ENCODE measurements at places on chromosomes 7 and 10.
A peak's percentile ranks its signal among the peaks of the same experiment; 100 is the strongest.

DNA sequence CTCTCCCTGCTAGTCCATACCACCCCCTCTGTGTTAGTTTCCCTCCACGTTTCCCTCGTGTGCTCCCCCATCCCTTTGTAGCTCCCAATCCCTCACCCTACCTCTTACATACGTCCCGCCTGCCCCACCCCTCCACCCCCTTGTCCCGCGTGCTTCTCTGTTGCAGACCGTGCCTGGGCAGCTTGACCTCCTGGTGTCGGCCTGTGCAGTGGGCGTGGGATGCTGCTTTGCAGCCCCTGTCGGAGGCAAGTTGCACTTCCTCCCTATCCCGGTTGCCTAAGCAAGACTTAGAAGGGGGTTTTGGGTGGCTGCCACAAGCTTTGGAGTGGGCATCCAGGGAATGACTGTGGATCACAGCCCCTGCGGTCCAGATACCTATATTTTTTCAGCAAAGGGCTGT lies 7.7 kb downstream of the CLCN1 start:
- no peak for DNase-seq

DNA sequence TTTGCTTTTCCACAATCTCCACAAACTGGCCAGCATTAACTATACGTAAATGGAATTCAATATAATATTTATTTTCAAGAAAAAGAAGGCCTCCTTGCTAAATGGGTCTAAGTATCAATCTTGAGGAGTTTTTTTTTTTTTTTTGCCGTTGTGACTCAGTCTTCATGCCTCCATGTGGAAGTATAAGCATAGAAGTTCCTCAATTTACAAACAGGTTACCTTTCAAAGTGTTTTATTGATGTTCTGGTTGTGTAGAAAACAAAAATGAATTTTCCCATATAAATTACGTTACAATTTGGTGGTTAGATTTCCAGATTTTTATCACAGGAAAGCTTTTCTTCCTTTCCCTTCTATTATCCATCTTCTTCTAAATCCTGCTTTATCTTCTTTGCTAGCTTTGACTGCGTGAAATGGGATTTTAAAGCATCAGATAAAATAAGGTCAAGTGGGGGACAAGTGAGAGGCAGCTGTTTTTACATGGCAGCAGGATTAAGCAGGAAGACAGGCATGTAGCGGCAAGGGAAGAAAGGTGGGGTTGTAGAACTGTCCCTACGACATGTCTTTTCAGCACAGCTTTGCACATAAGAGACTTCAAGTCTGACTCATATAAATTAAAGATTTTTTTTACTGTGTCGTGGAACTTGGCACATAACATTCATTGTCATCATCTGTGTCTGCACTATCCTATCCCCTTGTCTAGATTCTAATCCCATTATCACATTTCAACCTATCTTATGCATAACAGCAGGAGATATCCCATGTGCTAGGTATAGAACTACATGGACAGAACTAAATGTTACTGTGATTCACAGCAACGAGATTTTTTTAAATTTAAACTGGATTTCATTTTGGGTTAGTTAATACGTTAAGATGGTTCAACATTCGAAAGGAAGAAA lies 135.3 kb upstream of the FAM3C start:
- DNase-seq, result peak; percentile 20

- no peak for DNase-seq
Measured at GRCh38 chr10:97016728-97017473, 168.9 kb downstream of the SLIT1 start.

DNA sequence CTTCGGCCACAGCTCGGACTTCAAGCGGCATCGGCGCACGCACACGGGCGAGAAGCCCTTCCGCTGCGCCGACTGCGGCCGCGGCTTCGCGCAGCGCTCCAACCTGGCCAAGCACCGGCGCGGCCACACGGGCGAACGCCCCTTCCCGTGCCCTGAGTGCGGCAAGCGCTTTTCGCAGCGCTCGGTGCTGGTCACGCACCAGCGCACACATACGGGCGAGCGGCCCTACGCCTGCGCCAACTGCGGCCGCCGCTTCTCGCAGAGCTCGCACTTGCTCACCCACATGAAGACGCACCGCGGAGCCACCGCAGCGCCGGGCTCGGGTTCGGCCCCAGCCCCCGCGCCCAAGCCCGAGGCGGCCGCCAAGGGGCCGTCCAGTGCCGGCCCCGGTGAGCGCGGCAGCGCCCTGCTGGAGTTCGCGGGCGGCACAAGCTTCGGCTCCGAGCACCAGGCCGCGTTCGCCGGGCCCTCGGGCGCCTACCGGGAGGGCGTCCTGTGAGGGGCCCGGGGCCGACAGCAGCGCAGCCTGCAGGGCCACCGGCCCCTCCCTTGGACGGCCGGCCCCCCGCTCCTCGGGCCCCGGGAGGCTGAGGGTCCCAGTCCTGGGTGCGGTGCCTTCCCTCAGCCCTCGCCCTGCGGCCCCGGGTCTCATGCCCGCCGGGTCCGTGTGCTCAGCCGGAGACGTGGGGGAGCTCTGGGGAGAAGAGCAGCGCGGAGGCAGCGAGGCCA lies 17.2 kb downstream of the ZNF316 start:
- no peak for DNase-seq

DNA sequence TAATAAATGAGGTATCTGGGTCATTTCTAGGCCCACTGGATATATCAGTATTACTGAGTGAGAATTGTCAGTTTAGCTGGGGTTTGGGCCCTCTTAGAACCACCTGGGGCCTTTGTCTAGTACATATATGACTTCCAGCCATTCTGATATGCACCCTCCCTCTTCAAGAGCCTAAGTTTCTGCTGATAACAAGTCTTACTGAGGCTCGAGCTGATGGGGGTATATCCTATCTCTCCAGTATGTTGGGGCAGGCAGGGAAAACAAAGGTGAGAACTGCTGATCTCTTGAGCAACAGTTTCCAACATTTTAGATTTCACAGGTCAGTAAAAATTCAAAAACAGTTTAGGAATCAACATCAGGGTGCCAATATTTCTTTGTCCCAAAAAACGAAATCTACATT lies 10.8 kb upstream of the ZNRF2 start:
- no peak for DNase-seq

DNA sequence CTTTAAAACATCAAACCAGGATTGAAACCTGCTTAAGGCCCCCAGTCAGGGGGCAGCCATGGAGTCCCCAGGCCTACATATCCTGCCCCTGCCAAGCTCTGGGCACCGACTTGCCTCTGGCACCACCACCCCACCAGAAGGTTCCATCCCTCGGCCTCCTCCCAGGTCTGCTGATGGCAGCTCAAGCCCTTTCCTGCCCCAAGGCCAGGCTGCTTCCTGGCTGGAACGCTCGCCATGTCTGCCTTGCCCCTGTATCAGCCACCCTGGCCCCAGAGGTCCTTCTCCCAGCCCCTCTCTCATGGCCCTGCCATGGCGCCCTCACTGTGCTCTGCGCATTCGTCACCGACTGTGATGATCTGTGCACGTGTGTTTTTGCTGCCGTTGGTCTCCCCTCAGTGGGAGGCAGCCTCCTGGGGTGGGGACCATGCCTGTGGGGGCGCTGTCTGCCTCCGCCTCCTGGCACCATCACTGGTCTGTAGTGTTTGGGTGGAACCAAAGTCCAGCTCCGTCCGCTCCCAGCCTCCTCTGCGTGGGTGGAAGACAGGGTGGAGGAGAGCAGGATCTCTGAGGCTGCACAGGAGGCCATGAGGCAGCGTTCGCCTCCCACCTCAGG lies 3.2 kb downstream of the DPYSL4 start:
- no peak for DNase-seq

GRCh38 chr7:77881871-77882270 lies 83.3 kb downstream of the PHTF2 start:
- DNase-seq, result no peak

- no peak for DNase-seq
Measured at GRCh38 chr7:100166317-100166940, 2.0 kb downstream of the GAL3ST4 start.

DNA sequence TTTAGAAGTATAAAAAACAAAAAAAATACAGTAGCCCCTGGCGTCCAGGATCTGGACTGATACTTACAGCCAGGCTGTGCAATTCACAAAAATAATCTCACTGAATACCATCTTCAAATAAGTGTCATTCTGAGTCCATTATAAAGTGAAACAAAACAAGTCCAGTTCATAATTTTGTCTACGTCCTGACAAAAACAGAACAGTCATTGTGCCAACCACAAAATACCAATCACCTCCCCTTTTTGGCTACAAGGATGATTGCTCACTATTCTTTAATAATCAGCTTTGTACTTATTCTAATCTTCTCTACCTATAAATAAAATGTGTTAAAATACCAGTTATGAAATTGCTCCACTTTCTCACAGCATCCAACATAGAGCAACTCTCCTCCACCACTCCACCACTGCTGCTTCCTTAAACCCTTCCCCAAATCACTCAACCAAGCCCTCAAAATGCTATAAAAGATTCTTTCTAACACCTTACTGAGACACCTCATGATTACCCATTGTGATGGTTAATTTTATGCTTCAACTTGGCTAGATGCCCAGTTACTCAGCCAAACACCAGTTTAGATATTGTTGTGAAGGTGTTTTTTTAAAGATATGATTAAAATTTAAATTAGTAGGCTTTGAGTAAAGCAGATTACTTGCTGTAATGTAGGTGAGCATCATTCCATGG lies 479.8 kb upstream of the SEMA3A start:
- peak; percentile 92 for DNase-seq

DNA sequence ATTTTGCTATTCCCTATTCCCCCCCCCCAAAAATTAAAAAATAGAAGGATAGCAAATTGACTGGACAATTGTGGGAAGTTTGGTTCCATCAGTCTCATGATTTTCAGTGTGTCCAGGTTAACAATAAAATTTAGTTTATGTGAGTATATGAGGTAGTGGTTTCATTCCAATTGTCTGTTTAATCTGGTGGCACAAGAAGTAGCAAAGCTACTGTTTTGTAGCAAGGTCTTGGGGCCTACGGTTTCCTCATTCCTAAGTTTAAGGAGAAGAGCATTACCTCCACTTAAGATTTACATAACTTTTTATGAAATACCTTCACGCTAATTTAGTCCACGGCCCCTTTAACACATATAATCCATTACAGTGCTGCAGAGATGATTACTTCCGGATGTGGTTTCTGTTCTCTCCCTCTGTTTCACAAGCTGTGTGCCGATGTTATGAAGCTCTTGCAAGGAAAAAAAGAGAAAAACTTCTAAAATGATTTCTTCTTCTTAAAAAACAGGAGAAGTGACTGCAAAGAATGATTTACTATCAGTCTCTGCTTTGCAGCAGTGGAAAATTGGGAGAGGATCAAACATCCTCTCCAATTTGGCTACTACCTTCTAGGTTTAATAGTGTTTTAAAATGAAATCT lies 32.7 kb upstream of the NPVF start:
- DNase-seq, result no peak

- no peak for DNase-seq
Measured at GRCh38 chr10:14717552-14717951, 57.1 kb downstream of the FAM107B start.

GRCh38 chr7:128879939-128880746 lies 17.5 kb downstream of the ATP6V1F start:
- DNase-seq, result peak; percentile 63

- DNase-seq, result no peak
Measured at GRCh38 chr7:125823538-125823937, 893.9 kb upstream of the POT1 start.

GRCh38 chr7:102469972-102470825 lies 5.4 kb downstream of the LRWD1 start:
- no peak for DNase-seq

DNA sequence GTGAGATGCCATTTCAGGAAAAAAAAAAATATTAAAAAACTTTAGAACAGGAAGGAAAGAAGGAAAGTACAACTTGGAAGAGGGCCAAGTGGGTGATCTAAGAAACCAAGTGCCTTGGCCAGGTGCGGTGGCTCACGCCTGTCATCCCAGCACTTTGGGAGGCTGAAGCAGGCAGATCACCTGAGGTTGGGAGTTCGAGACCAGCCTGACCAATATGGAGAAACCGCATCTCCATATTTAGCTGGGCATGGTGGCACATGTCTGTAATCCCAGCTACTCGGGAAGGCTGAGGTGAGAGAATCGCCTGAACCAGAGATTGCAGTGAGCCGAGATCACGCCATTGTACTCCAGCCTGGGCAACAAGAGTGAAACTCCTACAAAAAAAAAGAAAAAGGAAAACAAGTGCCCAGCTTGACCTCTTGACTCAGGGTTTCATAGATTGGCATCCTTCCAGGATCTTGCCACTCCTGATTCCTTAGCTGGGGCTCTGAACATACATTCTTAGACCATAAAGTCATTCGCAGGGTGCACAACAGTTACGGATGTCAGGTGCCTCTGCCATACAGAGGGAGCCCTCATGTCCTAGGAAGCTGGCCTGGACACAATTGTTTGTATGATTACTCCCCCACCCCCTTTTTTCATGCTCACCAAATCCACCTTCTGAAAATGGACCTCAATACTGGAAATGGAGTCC lies 2.1 kb upstream of the GUSB start:
- DNase-seq, result no peak

GRCh38 chr7:90320801-90321494 lies at the start of gene FAM237B:
Gene FAM237B (minus strand): TSS chr7:90321304. CDS start chr7:90319748, 1,556 bp downstream.
- no peak for DNase-seq
